ENCODE measurements at places on chromosomes 2 and 18. TPM values are rescaled to one million over a fixed set of nuclear protein-coding genes. Genes with fewer than 3 reads are reported as not detected.

The FBLN7 gene
- total RNA-seq = 34.0 TPM

GRCh38 chr2:59737299-59737698, 816.2 kb downstream of the BCL11A start:
- no peaks in the 10 kb centered on the region for H3K4me1 ChIP-seq
- no peak overlapping the region for H3K27ac ChIP-seq
- no peaks in the 10 kb centered on the region for H3K27me3 ChIP-seq
- H3K36me3 ChIP-seq = no peaks in the 10 kb centered on the region
- no peak for DNase-seq

The EML6 gene
- 0.32 TPM for total RNA-seq

The TSHZ1 gene
- total RNA-seq = 17.9 TPM

- H3K36me3 ChIP-seq = no peaks in the 10 kb centered on the region
- no peak for DNase-seq
- no peak overlapping the region for H3K4me3 ChIP-seq
Observed at GRCh38 chr2:80167284-80167808, 137.2 kb downstream of the LRRTM1 start.

DNA sequence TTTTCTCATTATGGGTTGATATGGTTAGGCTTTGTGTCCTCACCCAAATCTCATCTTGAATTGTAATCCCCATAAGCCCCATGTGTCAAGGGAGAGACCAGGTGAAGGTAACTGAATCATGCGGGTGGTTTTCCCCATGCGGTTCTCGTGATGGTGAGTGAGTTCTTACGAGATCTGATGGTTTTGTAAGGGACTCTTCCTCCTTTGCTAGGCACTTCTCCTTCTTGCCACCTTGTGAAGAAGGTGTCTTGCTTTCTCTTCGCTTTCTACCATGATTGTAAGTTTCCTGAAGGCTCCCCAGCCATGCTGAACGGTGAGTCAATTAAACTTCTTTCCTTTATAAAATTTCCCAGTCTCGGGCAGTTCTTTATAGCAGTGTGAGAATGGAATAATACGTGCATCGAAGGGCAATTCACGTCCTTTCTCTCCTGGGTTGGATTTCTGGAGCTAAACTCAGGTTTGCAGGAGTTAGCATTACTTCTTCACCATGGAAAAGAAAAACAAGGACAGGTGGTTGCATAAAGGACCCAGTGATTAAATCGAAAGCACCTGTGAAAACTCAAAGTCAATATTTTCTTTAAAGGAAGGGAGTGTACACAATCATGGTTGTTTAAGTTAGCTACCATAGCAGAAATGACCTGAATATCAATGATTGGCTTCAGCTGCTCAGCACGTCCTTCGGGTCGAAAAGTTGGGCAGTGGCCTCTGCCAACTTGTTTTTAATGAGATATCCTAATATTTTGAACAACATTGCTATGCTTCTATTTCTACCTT, 54.1 kb downstream of the CDC42EP3 start:
- no peak overlapping the region for H3K27ac ChIP-seq
- H3K4me1 ChIP-seq = peaks cover 22% of the 10 kb centered on the region
- H3K36me3 ChIP-seq = no peaks in the 10 kb centered on the region
- H3K27me3 ChIP-seq = no peaks in the 10 kb centered on the region
- no peak for DNase-seq

DNA sequence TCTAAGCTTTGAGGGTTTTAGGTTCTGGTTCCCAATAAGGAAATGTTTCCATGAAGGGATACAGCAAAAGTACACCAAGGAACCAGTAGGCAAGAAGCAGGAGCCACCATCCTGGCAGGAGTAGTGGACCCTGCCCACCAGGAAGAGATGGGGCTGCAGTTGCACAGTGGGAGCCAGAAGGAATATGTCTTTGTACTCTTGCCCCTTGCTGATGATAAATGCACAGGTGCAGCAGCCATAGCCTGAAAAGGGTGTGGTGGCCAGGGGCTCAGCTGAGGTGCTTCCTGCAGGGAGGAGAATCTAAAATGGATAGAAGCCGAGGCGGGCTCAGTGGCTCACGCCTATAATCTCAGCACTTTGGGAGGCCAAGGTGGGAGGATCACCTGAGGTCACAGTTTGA, 27.5 kb downstream of the TMEM127 start:
- H3K4me1 ChIP-seq = peaks cover 24% of the 10 kb centered on the region
- H3K27ac ChIP-seq = no peak overlapping the region
- H3K27me3 ChIP-seq = no peaks in the 10 kb centered on the region

The UGT1A5 gene
- not detected for total RNA-seq

- no peak for DNase-seq
- no peak overlapping the region for H3K4me3 ChIP-seq
- H3K36me3 ChIP-seq = no peaks in the 10 kb centered on the region
- no peak overlapping the region for H3K27ac ChIP-seq
- no peaks in the 10 kb centered on the region for H3K27me3 ChIP-seq
- H3K4me1 ChIP-seq = no peaks in the 10 kb centered on the region
Observed at GRCh38 chr18:27175914-27176313, 9.2 kb downstream of the CHST9 start.

The GPR39 gene
- not detected for total RNA-seq

- H3K4me3 ChIP-seq = no peak within 1 kb of the TSS
- H3K4me1 ChIP-seq = no peaks in the 10 kb centered on the region
- H3K27ac ChIP-seq = no peak within 1 kb of the TSS
- peaks cover 4% of the 10 kb centered on the region for H3K27me3 ChIP-seq
- no peak for DNase-seq
Observed at GRCh38 chr2:158795195-158795924, at the start of gene DAPL1. Gene DAPL1 (plus strand): TSS chr2:158795317. CDS start chr2:158795373, 56 bp downstream.

Data from naive thymus-derived CD4-positive, alpha-beta T cell (primary cell).